ENCODE measurements at places on chromosomes 6 and 20.

GRCh38 chr6:99608059-99608885 lies 1.6 kb downstream of the PRDM13 start:
- DNase-seq: no peak

GRCh38 chr20:1178623-1179022 lies 6.2 kb downstream of the TMEM74B start:
- no peak for DNase-seq

DNA sequence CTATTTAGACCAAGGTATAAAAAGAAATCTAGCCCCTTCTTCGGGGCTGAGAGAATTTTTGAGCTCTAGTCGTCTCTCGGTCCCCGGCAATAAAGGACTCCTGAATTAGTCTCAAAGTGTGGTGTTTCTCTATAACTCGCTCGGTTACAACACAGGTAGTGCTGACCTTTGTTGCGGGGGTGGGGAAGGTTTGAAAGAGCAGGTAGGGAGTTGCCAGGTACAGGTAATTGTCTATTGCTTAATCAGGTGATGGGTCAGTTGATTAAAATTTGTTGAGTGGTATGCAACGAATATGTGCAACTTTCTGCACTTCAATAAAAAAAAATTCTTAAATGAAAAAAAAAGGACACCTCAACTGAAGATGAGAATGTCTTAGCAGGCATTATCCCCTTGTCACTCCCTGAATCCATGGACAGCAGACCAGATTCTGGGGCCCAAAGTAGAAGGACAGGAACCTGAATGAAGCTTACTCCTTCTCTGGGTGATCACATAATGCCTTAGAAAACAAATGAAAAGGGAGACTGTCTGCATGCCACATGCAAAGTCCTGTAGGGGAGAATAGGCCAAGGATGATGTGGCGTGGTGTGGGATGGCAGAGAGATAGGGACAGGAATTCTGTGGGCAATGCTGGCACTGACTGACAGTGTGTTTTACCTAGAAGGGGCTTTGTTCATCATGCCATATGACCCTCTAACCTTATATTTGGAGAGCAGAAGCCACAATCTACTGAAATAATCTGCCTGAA lies 157.6 kb upstream of the OLIG3 start:
- DNase-seq: no peak

DNA sequence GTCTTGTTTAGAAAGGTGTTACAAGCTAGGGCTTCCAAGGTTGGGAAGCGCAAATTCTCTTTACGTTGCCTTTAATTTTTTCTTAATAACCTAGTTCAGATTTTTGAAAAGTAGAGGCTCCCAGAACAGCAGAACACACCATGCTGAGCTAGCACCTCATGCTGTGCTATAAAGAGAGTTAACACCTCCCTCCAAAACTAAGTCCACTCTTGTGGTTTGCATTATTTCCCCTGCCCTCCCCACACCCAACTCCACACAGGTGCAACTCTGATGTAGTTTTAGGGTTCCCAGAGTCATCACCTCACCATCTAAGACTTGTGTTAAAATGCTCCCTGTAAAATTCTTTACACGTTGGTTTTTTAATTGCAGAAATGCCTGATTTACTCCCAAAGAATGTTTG lies 459.4 kb upstream of the JARID2 start:
- no peak for DNase-seq

DNA sequence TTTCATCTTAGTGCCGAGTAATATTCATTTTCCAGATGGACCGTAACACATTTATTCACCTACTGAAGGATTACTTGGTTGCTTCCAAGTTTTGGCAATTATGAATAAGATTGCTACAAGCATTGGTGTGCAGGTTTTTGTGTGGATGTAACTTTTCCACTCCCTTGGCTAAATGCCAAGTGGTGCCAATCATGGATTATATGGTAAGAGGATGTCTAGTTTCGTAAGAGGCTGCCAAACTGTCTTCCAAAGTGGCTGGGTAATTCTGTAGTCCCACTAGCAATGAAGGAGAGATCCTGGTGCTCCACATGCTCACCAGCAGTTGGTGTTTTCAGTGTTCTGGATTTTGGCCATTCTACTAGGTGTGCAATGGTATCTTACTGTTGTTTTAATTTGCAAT lies 117.1 kb downstream of the IRF4 start:
- DNase-seq: no peak

- no peak for DNase-seq
These were observed at the start of gene ADGB for GRCh38 chr6:146598772-146599405. Gene ADGB (plus strand): TSS chr6:146598972. CDS start chr6:146599041, 69 bp downstream.

Measured in activated gamma-delta T cell treated with anti-CD3 and anti-CD28 coated beads, Interleukin-2, amount 50 U/mL, for 16 hours (primary cell).